Adipocyte (in vitro differentiated cells): ENCODE measurements at places on chromosomes 4 and X.

DNA sequence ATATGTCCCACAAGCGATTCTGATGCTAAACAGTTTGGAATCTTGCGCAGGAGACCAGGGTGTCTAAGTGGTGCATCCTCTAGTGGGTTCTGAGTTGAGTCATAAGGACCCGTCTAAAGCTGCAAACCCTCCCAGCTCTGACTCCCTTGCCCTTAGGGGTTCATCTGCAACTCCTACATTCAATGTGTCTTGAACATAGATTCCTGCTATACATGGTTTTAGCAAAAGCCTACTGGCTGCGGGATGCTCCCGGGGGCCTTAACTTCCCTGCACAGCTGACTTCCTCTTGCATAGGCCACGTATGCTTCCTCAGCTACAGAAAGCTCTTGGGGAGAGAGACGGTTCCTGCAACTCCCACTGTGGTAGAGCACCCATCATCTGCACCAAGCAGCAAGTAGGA lies 236.7 kb downstream of the EVC2 start:
- no peak for DNase-seq

DNA sequence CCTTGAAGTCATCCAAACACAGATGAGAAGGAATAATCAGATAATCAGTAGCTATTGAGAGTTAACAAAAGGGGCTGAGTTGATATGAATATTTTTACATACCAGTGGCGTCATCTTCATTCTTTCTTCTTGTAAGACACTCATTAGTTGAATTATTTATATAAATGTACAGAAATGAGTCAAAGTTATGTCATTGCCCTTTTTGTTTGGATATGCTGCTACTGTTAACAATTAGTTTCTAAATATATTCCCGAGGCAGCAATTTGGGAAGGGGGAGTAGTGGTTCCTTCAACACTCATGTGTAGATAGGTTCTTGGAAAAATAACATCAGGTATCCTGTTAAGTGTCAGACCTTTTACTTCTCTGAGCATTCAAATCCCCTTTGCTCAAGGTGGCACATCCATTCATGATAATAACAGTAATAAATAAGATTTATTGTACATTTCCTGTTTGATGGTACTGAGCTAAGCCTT lies 436.6 kb downstream of the SPRY1 start:
- no peak for DNase-seq

- DNase-seq, result peak; percentile 86
Measured at GRCh38 chr4:48141048-48141447, 7.0 kb upstream of the TXK start.

- peak; percentile 37 for DNase-seq
Measured at GRCh38 chr4:99209671-99210070, 9.4 kb downstream of the ADH6 start.

DNA sequence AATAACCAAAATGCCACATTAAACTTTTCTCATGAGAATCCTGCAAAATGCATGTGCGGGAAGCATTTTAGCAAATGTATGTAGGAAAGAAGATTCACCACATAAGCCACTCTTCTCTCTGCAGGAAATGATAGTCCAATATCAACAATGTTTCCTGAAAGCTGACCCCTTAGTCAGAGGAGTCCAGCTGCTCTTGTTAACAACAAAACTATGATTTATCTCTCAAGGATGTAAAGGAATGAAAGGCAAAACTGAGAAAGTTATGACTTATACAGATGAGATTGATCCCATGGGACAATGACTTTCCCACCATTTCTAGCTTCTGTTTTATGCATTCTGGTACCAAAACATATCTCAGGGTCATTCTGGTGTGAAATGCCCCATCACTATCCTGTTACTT lies 125.0 kb upstream of the EDNRA start:
- peak; percentile 72 for DNase-seq

GRCh38 chr4:89617317-89617716 lies 219.6 kb downstream of the SNCA start:
- no peak for DNase-seq

DNA sequence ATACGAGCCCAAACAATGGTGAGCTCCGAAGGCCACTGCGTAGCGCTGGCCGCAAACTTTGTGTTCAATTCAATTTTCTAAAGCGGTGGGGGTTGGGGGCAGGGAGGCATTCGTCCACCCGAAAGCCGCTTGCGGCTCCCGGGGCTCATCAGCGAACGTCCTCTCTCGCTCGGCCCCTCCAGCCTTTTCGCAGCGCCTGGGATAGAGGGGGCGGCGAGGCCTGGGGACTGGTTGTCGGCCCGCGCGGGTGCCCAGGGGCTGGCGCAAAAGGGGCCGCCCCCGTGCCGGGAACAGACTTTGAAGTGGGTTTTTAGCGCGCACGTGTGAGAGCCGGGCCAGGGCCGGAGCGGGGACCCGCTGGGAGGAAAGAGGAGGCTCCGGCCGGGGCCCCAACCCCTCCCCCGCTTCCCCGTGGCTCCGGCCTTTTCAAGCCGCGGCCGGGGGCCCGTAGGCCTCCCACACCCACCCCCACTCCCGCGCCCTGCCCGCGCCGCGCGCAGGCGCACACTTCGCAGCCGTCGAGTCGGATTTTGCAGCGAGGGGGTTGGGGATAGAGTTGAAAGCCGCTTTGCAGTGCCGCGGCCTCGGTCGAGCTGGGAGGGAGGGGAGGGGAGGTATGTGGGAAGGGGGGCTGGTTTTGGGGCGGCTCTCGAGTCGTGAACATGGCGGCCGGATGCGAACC lies 8.3 kb downstream of the ZIC3 start:
- no peak for DNase-seq

DNA sequence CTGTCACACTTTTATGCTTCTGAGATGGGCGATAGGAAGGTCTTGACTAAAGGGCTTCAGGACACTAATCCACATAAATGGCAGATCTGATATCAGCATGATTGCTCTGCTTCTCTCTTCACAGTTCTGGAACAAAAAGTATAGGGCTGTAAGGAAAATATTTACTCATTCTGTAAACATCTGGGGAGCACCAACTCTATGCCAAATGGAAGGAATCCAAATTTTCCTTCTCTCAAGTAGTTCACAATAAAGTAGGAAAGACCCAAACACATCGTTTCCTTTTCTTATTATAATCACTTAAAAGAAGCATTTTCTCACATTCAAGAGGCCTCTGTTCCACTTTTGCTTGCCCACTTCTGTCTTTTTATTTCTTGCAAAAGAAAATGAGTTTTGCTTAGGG lies 45.9 kb upstream of the F9 start:
- DNase-seq, result no peak

- DNase-seq, result no peak
Measured at GRCh38 chr4:20323991-20324390, 72.3 kb downstream of the SLIT2 start.

- peak; percentile 38 for DNase-seq
Measured at GRCh38 chr4:15493411-15493810, 23.7 kb downstream of the CC2D2A start.

DNA sequence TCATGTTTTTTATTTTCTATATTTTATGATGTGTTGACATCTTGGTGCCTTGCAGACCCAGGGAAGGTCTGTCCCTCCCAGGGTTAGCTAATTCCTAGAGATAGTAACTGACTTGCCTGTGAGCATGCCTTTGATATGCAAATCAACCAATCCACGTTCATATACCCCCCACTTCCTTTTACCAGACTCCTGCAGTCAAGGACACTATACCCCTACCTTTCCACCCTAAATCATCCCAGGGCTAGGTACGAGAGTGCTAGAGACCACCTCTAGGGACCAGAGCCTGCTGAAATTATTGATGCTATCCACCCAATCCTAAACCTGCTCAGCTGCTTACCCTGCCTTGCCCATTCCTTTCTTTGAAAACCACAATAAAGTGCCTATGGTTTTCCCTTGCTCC lies 7.5 kb upstream of the PHEX start:
- DNase-seq, result no peak

DNA sequence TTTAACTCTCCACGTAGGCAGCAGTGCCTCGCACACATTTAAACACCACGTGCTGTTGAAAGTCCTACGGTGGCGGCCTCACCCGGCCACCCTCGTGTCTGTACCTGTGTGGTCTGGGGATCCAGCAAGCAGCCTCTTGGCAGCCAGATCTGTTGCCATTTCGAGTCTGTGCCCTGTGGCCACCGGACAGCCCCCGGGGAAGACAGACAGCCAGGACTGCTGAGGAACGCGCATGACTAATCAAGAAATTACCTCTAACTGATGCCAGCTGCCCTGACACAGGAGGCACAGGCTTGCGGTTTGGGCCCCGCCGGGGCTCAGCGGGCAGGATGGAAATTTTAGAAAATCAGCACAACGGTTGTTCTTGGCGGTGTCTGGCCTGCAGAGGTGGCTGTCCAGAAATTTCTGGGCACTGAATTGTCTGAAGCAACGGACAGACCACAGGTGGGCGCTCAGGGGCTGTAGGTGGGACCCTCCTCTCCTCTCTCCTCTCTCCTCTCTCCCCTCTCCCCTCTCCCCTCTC lies 15.6 kb upstream of the ASMTL start:
- peak; percentile 90 for DNase-seq

DNA sequence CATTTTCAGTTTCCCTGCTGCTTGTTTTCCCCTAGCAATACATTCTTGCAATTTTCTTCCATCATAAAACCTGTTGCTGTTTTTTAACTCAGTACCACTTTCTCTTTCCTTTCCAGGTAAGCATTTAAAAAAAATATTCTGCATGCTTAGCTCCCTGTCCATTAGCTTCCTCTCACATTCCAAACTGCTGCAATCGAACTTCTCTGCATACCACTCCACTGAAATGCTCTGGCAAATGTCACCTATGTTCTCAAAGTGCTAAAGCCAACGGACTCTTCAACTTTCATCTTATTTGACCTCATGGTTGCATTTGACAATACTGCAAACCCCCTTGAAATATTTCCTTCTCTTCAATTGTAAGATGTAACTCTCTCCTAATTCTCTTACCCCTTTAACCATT lies 192.7 kb downstream of the ANAPC10 start:
- no peak for DNase-seq

DNA sequence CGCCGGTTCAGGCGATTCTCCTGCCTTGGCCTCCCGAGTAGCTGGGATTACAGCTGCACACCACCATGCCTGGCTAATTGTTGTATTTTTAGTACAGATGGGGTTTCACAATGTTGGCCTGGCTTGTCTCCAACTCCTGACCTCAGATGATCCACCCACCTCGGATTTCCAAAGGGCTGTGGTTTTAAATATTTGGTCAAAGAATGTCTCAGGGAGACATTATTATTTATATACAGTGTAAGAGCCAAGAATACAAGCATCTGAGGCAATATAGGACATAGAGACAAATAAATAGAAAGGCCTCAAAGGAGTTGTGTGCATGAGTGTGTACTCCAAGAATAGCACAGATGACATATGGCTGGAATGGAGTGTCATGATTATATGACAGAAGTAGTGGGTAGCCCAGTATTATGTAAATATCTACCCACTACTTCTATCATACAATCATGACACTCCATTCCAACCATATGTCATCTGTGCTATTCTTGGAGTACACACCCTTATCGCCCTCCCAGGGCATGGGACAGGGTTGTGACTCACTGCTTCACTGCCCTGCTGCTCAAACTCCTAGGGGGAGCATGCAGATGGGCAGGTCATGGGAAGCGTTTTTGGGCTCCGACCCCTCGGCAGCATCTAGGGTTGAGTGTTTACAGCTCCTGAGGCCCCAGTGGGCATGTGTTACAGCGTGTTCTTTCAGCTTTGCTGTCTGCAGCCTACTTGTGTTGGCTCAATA lies 1649.8 kb upstream of the PCDH10 start:
- DNase-seq, result peak; percentile 85

DNA sequence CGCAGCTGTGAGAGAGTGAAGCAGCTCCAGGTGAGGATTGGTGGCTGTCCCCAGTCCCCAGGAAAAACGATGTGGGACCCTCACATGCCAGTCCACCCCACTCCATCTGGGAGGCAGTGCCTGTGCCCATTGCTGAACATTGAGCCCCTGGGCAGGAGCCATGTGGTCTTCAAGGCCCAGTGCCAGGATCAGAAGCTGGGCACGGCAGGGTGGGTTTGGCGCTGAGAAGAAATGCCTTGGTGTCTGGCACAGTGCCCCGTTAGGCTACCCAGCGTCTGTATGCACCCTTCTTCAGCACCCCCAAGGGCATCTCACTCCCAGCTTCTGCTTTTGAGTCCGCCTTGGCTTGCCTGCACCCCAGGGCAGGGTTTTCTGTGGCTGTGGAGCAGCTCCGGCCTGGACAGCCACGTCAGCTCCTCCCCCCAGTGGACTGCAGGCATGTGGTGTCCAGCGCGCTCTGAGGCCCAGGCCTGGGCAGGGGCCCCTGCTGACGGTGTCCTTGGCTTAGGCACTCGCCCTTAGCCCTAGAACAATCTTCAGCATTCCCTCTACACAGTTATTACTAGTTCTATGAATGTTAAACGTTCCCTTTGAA lies 28.6 kb downstream of the RGS12 start:
- no peak for DNase-seq

DNA sequence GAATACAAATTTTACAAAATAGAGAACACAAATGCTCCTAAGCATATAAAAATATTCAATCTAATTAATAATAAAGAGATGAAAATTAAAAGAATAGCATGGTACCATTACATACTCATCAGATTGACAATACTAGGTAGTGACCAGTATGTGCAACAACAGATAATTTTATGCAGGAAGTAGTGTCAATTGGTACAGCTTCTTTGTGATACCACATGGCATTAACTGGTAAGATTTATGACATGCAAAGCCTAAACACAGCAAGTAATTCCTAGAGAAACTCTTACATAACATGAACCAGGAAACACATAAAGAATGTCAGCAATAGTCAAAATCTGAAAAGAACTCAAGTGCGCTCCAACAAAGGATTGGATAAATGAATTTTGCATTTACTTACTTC lies 26.3 kb downstream of the CXCL2 start:
- no peak for DNase-seq

DNA sequence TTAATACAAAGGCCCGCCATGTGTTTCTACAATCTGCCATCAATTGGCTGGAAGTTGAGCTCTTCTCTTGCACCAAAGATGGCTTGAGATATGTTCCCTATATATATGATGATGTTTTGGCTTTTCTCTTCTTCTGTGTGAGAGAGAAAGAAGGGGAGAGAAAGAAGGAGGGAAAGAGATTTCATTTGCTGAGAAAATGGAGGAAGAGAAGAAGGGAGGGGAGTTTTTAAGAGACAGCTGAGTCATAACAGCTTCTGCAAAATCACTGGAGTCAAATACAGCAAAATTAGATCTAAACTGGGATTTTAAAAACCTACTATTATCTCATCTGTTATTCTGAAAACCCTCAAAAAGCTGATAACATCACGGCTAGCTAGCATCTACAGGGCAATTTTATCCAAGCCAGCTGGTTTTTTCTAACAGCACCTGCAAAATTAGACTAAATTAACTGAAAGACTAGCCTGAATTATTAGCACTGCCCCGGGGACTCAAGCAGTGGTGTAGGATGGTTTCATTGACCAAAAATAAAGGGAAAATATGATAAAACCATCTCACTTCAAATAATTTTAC lies 647.6 kb upstream of the ACTRT1 start:
- no peak for DNase-seq

DNA sequence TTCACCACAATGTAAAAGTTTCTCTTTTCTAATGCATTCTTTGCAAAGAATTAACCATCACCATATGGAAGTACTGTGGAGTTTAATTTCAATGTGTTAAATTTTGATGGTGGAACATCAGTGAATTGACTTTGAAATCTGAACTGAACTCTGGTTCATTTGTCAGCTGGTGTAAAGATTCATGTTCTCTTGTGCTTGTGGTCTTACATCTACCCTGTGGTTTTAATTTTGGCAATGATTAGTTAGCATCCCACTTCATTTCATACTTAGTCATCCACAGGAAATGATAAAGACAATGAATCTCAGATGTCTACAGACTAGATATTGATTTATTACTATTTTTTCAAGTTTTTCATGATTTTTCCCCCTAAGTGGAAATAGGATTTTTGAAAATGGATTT lies 77.8 kb downstream of the GRID2 start:
- DNase-seq, result no peak
